Subcutaneous preadipocyte (primary cell): ENCODE measurements at places on chromosomes 16 and 17. TPM values are rescaled to one million over a fixed set of nuclear protein-coding genes. Genes with fewer than 3 reads are reported as not detected.

KRT9 gene
- total RNA-seq: not detected in 2 replicates

IKZF3 gene
- not detected in 2 replicates for total RNA-seq

ZNF423 gene
- total RNA-seq: 2.3 and 2.9 TPM in 2 replicates

ASPHD1 gene
- total RNA-seq: 2.3 and 4.4 TPM in 2 replicates

NECAB2 gene
- under 0.01 TPM in 1 of 2 replicates, not detected in the other for total RNA-seq

LDHD gene
- 0.39 and 1.1 TPM in 2 replicates for total RNA-seq

NPIPB8 gene
- total RNA-seq: 0.39 TPM in 1 of 2 replicates, not detected in the other

ATP2A1 gene
- total RNA-seq: 0.20 and 0.37 TPM in 2 replicates

ADAMTS18 gene
- not detected in 2 replicates for total RNA-seq

TUBG2 gene
- total RNA-seq: 12.9 TPM in 2 replicates
